Activated T-helper 1 cell treated with anti-CD3 and anti-CD28 coated beads, Interleukin-2, amount 50 U/mL, for 16 hours (primary cell): ENCODE measurements at places on chromosomes 16 and 17.
A peak's percentile ranks its signal among the peaks of the same experiment; 100 is the strongest.

DNA sequence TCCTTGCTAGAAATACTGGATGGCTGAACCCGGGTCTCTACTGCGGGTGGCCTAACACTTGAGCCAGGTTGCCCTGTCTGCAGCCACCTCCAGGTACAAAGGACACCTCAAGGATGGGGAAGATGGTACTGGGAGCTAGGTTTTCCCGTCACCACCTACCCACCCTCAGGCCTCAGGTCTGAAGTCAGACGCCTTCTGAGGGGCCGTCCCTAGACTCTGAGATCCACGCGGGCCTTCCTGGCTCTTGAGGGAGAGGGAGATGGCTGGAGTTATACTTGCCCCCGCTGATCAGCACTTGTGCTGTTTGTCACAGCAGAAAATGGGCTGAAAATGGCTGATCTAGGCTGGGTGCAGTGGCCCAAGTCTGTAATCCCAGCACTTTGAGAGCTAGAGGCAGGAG lies 10.6 kb downstream of the TRPV3 start:
- DNase-seq: no peak

- DNase-seq: no peak
Observed at GRCh38 chr16:21645261-21645721, 7.1 kb downstream of the IGSF6 start.

DNA sequence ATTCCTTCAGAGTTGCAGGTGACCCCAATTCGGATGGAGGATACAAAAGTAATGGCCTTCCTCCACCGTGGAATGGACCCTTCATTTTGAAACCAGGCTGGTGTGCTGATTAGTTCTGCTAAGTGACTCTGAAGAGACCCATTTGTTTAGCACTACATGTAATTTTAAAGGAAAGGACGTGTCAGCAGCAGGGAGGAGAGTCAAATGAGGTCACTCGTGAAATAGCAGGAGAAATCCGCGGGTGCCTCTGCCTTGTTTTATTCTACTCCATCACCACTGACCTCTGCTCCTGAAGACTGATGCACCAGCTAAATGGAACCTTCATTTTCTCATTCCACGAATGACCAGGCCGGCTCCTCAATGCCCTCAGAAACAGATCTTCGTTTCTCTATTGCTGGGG lies 589.2 kb downstream of the CDH11 start:
- DNase-seq: no peak

DNA sequence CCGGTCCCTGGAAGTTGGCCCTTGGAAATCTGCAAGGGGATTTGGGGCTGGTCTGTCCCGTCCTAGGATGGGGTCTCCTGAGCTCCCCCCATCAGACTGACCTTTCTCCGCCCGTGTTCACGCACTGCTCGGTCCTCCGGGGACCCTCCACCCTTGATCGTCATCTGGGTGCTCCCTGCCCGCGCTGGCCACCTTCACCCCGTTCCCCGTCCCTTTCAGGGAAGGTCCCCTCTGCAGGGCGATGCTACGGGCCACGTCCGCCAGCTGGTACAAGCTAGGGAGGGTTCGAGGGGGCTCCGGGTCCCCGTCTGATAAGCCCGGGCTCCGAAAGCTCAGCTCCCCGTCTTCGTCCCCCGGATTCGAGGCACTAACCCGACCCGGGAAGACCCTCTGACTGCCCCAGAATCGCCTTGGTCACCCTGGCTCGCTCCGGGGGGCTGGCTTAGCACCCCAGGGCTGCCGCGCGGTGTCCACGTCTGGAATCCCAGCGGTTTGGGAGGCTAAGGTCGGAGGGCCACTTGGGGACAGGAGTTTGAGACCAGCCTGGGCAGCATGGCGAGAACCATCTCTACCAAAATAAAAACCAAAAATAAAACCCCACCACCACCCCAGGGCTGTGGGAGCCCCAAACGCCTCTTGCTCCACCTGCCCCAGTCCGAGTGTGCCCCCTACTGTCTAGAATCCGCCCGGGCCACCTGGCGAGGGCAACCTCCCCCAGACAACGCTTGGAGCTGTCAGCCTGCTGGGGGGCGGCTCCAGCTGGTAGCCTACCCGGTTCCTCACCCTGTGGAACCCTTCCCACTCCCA lies 1.1 kb upstream of the SLC43A2 start:
- peak; percentile 39 for DNase-seq

- no peak for DNase-seq
Observed at GRCh38 chr16:79253100-79253631, 347.4 kb downstream of the MAF start.

DNA sequence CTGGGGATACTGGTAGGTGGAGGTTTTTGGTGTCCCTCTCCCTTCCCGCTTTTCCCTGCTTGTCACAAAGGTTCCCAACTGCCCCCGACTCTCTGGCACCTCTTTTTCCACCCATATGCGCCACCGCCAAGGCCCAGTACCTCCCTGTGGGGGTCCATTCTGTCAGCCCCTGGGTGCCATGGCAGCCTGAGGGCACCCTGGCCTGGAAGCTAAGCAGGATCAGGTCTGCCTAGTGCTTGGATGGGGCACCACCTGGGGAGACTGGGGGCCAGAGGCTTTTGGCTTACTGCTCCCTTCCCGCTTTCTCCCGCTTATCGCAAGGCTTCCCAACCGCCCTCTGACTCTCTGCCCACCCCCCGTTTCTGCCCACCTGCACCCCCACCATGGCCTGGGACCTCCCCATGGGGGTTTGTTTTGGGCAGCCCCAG lies 2286.4 kb downstream of the TP53TG3F start:
- DNase-seq: no peak

GRCh38 chr16:3938843-3939624 lies 58.5 kb upstream of the CREBBP start:
- peak; percentile 28 for DNase-seq

DNA sequence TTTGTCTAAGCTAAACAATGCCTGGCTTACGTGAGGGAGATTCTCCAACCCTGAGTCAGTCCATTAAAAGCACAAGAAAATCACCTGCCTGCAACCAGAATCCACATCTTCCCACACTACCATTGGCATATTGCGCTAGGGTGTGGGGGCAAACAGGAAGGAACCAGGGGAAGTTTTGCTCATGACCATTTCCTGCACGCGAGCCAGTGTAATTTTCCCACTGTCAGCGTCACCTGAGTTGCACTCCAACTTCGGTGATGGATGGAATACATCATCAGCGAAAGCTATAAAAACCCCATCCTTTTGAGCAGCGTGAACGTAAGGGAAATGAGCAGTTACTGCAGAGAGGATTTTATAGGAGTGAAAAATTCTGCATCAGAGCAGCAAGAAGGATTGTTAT lies 167.9 kb upstream of the NOL11 start:
- DNase-seq: no peak

DNA sequence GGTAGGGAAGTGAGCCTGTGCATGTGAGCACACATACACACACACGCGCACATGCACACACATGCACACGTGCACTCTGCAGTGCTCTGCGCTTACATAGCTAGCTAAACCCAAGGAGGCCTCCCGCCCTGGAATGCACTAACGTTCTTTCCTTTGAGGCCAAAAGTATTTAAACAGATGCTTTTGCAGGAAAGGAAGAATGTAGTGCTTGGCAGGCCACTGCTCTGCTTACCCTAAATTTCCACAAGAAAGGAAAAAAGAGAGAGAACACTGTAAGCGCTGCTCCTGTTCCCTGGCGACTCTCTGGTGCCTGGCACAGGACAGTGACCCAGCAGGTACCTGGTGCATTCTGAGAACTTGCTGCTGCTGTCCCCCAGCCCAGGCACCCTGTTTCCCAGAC lies 31.3 kb upstream of the MRPS23 start:
- no peak for DNase-seq

- no peak for DNase-seq
Observed at GRCh38 chr16:58519707-58520106, 4.4 kb downstream of the SETD6 start.

GRCh38 chr17:76147211-76148014 lies 6.4 kb upstream of the FOXJ1 start:
- DNase-seq: no peak

DNA sequence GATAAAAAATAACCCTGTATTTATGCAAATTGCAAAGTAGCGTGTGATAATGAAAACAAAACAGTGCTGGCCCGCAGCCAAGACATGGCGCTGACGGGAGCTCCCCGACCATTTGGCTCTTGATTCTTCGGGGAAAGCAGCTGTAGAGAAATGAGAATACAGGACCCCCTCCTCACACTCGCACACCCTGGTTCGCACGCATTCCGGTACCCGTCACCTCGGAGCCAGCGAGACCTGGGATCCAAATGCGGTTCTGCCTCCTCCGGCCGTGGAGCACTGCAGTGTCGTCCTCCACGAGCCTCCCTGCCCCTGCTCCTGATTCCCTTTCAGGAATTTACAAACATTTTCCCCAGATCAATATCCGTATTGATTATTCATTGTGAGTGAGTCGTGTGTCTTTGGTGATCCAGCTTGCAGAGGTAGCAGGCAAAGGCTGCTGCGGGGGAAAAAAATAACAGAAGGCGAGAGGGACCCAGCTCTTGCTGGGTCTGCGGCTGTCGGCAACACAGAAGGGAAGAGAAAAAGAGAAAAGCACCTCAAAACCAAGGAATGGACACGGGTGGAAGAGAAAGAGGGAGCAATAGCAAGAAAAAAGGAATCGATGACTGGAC lies 184.1 kb upstream of the ZFHX3 start:
- no peak for DNase-seq

DNA sequence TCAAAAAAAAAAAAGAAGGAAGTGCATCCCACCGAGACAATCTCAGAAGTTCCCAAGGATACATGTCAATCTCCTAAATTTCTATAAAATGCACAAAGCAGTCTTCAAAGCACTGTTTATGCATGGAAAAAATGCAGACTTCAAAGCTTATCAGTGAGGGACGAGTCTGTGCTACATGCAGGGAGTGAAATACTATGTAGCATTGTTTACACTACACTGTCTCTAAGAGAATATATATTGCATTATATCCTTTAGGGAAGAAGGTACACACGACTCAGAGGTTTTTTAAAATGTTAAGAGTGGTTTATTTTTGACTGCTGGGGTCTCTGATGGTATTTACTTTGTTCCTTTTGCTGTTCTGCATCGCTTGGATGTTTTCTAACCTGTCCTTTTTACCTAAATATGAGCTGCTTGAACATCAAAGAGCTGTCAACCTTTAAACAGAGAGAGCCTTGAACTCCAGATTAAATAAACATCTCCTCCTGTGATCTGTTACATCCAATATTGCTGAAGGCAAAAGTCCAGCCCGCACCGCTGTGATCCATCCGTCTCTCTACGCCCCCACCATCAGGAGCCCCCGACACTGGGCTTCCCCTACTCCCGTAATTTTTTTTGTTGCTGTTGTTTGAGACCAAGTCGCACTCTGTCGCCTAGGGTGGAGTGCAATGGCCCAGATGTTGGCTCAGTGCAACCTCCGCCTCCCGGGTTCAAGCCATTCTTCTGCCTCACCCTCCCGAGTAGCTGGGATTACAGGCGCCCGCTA lies 1.4 kb downstream of the FBXO31 start:
- no peak for DNase-seq

GRCh38 chr17:32307658-32308057 lies 34.3 kb downstream of the C17orf75 start:
- DNase-seq: no peak

- DNase-seq: no peak
Observed at GRCh38 chr16:10931134-10931533, 11.1 kb downstream of the DEXI start.

DNA sequence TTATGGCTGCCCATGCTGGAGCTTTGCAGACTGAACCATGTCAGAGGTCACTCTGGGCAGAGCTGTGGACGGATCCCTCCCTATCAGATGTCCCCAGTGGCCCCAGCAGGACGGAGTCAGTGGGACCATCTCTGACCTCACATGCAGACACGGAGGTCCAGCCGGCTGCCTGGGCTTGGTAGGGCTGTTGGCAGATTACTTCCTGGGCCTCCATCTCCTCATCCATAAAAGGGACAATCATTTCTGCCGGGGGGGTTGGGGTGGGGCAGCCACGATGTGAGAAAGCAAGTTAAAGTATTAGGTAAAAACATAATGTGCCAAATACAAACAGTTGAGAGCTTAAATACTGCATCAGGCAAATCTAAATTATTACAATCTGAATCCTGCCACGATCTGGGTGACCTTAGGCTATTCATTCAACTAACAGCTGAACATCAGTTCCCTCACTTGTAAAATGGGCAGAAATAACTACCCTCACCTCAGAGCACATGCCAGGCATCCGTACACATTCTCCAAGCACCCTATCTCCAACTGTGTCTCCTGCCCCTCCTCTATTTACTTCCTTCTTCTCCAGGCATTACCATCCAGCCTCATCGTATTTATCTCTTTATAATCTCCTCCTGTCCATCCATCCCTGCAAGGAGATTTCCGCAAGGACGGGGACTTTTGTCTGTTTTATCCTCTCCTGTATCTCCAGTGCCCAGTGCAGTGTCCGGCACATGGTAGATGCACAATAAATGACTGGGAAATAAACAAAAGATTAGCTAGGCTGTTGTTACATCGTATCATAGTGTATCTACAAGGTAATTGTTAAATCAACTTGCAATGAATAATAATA lies 192.3 kb upstream of the FOXF1 start:
- DNase-seq: no peak

DNA sequence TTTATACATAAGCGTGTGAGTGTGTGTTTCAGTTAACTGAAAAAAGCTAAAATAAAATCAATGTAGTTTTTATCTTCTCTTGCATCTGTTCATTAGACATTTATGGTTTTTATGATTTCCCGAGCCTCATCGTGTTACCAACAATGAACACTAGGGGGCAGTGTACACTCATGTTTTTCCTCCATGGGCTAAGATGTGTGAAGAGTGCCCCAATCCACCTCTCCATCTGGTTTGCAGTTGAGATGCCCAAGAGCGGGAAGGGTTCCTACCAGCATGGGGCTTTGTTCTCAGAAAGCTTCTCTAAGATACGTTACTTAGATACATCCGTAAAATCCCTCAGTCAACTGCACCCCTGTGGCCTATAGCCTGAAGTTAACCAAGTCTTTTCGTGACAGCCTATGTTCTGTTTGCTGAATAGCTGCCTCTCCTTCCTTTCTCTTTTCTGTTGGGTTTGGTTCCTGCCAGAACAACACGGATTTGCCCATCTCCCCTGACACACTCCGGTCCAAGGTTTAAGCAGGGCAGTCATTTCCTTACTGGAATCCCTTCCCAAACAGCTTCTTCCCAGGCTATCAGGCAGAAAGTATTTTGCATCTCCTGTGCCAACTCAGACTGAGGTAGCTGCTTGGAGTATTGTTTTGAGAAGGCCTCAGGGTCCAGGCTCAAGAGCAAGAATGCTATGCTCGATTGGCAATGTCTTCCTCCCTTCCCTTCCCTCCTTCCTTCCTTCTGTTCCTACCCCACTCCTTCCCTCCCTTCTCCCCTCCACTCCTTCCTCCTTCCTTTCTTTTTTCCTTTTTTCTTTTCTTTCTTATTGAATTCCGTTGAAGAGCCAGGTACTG lies 12.9 kb upstream of the ELAC2 start:
- DNase-seq: peak; percentile 10

DNA sequence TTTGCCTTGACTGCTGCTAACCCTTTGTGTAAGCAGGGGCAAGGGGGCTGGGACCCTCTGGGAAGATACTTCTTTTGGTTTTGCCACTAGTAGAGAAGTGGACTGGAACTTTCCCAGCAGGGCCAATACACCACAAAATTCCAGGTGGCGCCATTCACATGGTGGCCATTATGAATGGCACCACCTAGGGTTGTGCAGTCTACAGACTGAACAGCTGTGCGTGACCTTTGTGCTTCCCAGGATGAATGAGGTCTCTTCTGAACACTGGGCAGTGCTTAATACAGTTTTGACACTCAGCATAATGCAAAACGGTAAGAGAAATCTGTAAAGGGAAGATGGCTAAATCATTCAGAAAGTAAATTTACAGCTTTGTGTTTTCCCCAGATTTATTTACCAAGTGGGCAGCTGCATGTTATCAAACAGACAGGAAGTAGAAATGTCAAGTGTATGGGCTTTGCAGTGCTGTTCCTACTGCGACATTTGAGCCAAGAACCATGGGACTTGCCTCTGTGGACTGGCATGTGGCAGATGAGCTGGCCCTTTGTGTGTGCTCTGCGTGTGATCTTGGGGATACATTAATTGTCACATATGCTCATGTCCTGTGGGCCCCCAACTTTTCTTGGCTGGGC lies 9.2 kb downstream of the SYT17 start:
- DNase-seq: no peak
